RPMI7951 (cell line): ENCODE measurements at places on chromosomes 5 and 9. TPM values are rescaled to one million over a fixed set of nuclear protein-coding genes. Genes with fewer than 3 reads are reported as not detected.

- peak; percentile 90 for DNase-seq
These were observed 201.0 kb downstream of the EFNA5 start for GRCh38 chr5:107469485-107470294.

GRCh38 chr5:38241655-38242054, 16.7 kb upstream of the EGFLAM start:
- DNase-seq = no peak

GRCh38 chr5:178785999-178786398, 55.5 kb upstream of the ZNF354A start:
- peak; percentile 91 for DNase-seq

GRCh38 chr9:297104-297972, 82.7 kb downstream of the DOCK8 start:
- no peak for DNase-seq

GRCh38 chr5:90119531-90119971, 290.0 kb downstream of the CETN3 start:
- DNase-seq = peak; percentile 2

GRCh38 chr9:125829743-125830142, 82.6 kb downstream of the PBX3 start:
- DNase-seq = no peak

- no peak for DNase-seq
These were observed 13.6 kb downstream of the NTNG2 start for GRCh38 chr9:132175431-132175830.

- DNase-seq = no peak
These were observed 31.7 kb downstream of the CRB2 start for GRCh38 chr9:123387686-123388085.

- no peak for DNase-seq
These were observed 35.4 kb upstream of the AKNA start for GRCh38 chr9:114423181-114423580.

DNA sequence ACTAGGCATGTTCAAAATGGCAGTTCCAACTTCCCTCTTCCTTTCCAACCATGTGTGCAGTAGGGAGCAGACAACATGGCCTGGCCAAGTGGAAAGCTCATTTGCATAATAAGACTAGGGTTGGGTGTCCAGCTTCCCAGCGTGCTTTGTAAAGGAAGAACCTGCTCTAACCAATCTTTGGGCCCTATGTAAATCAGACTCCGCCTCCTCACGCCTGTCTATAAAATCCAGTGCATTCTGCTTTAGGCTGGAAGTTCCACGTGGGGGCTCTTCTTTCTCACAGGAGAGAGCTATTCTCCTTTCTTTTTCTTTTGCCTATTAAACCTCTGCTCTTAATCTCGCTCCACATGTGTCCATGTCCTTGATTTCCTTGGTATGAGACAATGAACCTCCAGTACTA, 83.4 kb downstream of the GCNT1 start:
- peak; percentile 87 for DNase-seq

GRCh38 chr5:136133222-136133921, 727 bp downstream of the SMAD5 start:
- DNase-seq = peak; percentile 54

GRCh38 chr9:137984520-137985257, 107.1 kb downstream of the CACNA1B start:
- DNase-seq = no peak

DNA sequence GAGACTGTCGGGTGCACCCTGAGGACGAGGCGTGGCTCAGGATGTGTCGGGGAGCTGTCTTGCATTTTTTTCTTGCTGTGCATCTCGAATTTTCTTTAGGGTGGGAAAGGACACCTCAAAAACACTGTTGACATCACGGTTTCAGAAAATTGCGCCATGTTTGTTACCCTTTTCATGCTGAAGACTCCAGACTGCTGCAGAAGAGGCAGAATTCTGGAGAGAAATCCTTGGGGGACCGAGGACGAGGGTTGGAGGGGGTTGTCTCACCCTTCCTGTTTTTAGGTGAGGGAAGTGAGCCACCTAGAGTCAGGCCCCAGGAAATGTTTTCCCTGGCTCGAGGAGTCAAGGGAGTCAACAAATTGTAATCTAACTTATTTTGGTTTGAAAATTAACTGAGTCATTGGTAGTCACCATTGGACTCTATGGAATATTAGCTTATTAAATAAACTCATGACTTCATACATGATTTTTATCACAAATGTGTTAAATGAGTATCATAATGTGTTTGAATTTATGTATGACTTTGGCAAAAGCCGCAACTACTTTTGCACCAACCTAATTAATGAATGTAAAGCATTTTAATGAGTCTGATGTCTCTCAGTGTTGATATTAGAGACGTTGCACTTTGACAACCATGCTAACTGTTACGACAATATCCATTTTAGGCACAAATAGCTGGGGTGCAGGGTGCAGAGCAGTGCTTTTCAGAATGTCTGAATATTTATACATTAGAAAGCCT, 724 bp upstream of the LYSMD3 start:
- DNase-seq = peak; percentile 75

GRCh38 chr9:12708562-12709298, 15.5 kb downstream of the TYRP1 start:
- DNase-seq = peak; percentile 79

GRCh38 chr9:21903380-21903965, 90.7 kb downstream of the CDKN2A start:
- DNase-seq = no peak

SAXO1 gene
- total RNA-seq = under 0.01 TPM in 1 of 2 replicates, not detected in the other

NR4A3 gene
- total RNA-seq = under 0.01 and 0.10 TPM in 2 replicates

SHOC1 gene
- total RNA-seq = not detected in 2 replicates

OSMR gene
- total RNA-seq = 21.2 and 22.5 TPM in 2 replicates

LPAR1 gene
- total RNA-seq = 69.0 and 74.6 TPM in 2 replicates

PCDHGA12 gene
- 19.9 and 23.5 TPM in 2 replicates for total RNA-seq

PCSK5 gene
- 0.36 and 0.39 TPM in 2 replicates for total RNA-seq
